Activated CD8-positive, alpha-beta memory T cell treated with anti-CD3 and anti-CD28 coated beads for 4 hours (primary cell): ENCODE measurements at places on chromosomes 5 and 9.
A peak's percentile ranks its signal among the peaks of the same experiment; 100 is the strongest.

GRCh38 chr9:99663856-99664255 is 157.8 kb upstream of the NR4A3 start:
- no peak for DNase-seq

GRCh38 chr9:88322906-88323566 is 65.2 kb upstream of the SPIN1 start:
- DNase-seq: peak; percentile 10

- no peak for DNase-seq
These were observed 93.3 kb downstream of the BARX1 start for GRCh38 chr9:93861736-93862358.

DNA sequence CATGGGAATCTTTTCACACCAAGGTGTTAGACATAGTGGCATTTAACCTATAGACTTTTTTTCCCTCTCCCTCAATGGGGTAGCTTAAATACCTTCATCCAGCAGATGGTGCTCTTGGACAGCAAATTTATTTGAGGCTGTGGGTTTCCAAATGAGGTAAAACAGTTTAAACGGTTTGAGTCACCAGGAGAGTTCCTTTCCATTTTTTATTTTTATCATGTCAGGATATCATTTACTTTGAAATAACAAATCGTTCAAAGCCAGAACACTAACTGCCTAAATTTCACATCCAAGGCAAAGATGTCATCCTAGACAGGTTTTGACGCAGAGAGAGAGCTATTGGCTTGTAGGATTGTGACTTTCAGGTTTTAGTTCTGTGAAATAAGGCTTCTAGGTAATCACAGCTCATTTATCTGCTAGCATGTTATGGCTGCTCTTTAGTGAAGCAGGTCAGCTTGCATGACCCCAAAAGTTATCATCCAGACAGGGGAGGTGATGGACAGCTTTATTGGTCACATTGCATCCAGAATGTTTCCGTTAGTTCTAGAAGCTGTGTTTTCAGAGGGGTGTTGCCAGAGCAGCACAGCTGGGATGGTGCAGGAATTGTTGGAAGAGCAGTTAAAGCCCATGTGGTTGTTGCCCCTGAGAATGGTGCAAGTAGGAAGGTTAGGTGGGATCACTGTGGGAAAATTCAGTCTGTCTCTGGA is 69.8 kb downstream of the KDM4C start:
- no peak for DNase-seq

DNA sequence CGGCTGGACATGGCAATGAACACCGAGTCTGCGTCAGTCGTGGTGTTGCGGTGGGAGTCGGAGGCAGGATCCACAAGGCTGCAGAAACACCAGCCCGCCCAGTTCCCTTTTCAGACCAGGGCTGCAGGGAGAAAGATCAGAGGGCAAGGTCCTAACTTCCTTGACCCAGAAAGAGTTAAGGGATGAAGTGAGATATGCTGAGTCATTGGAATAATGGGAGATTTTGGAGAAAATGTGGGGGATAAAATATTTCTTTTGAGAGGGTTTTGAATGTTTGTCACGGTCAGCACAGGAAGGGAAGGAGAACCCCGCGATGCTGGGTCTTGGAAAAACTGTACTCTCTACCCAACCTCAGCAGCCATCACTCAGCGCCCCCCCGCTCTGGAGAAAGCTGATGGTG is 416.0 kb downstream of the ICE1 start:
- DNase-seq: no peak

DNA sequence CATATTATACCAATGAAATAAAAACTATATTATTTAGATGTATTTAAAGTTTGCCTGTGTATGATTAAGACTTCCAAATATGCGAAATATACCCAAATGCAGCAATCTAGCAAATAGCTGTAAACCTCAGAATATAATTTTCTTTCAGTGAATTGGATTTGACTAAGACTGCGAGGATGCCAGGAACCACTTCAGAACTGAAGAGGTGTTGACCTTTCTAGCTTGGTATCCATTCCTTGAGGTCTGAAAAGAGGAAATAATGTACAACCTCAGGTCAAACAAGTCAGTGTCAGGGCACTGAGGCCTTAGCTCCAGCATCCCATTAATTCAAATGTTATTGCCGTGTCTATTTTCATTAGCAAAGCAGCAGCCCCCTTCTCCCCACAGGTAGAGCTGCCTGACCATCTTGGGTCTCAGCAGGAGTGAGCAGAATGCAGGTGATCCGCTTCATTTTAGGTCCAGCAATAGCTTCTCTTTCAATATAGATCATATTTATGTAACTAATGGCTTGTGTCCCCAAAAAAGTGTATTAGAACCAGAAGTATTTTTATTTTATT is 100.0 kb downstream of the KIAA1958 start:
- no peak for DNase-seq

DNA sequence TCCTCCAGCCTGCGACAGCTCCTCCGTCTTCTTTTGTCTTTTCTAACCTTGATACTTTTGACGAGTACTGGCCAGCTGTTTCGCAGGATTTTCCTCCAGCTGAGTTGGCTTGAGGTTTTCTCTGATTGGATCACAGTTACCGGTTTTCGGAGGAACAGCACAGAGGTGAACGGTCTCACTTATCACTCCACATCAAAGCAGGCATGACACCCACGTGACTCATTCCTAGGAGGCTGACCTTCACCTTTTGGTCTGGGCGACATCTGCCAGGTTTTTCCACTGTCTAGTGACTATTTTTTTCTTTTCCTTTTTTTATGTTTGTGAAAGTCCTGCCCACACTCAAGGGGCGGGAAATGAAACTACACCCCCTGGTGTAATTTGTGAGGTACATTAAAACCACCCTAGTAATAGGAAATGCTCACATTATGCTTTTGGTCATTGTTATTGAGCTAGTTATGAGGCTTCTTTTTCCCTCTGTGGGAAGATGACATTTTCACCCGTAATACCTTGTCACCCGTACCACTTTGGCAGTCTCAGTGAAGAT is 319.2 kb downstream of the GADD45G start:
- DNase-seq: no peak

DNA sequence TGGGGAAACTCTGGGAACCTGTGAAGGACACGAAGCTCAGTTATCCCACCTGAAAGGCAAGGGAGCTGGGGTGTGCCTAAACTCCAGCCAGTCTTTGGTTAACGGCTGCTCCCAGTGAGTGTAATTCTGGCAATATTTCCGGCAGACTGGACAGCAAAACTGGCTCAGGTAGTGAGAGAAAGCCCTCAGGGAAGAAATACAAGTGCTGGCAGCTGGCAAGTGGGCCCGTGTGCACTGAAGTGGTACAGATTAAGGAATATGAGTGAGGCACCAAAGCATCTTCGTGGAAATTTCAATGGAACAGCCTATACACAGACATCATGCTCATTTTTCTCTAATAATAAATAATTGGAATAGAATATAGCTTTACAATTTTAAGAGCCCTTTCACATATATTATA is 56.2 kb downstream of the ABHD17B start:
- DNase-seq: no peak

- DNase-seq: no peak
These were observed 77.6 kb downstream of the KIF4B start for GRCh38 chr5:155091063-155091648.
